ENCODE measurements at places on chromosomes 11 and 22.

- no peak for DNase-seq
These were observed 3.7 kb downstream of the SNRPD3 start for GRCh38 chr22:24559471-24559870.

- DNase-seq = no peak
These were observed 716.4 kb downstream of the KCNA4 start for GRCh38 chr11:29300420-29300819.

GRCh38 chr22:46349681-46350080 lies 14.2 kb downstream of the TRMU start:
- no peak for DNase-seq

DNA sequence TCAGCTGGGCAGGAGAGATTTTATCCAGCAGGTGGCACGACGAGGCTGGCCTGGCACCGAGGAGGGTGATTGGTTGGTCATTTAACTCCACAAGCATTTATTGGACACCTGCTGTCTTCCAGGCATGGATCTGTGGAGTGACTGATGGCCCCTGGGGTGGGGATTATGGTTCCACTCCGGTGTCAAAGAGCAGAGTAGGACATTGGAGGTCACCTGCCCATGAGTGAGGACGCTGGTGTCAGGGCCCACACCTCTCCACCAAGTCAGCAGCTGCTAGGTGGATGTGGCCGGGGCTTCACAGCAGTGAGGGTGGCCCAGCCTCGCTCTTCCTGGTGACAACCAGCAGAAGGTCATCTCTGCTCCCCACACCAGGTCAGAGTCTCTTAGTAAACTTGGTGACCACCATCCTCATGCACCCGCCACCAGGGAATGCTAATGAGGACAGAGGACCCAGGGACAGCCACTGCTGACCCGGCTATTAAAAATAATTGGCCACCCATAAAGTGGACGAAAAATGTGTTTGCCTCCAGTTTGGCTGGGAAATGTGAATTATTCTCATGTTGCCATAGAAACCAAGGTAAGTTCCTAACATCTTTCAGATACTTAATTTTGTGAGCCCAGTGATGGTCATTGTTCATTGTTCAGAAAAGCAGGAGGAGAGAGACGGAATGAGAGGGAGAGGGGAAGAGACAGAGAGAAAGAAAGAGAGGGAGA lies 428.7 kb downstream of the TBC1D22A start:
- no peak for DNase-seq
